CD14-positive monocyte (primary cell): ENCODE measurements at places on chromosomes 3 and 15.

DNA sequence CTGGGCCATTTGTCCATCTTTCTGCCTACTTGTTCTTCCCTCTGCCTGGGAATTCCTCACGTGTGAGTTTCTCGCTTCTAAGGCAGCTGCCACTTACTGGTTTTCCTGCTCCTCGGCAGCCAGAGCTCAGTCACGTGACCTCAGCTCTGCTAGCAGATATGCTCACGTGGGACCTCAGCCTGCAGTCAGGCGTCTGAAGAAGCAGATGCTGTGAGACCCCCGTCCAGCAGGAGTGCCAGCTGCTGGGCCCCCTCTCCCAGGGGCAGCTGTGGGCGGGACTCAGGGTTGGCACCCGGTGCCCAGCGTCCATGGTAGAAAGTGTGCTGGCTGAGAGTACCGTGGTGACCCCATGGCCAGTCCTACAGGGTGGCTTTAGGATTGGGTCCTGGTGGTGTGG lies 161.3 kb upstream of the TLE3 start:
- DNase-seq: peak; percentile 75

GRCh38 chr15:29676961-29677402 lies 145.3 kb downstream of the TJP1 start:
- DNase-seq: no peak

DNA sequence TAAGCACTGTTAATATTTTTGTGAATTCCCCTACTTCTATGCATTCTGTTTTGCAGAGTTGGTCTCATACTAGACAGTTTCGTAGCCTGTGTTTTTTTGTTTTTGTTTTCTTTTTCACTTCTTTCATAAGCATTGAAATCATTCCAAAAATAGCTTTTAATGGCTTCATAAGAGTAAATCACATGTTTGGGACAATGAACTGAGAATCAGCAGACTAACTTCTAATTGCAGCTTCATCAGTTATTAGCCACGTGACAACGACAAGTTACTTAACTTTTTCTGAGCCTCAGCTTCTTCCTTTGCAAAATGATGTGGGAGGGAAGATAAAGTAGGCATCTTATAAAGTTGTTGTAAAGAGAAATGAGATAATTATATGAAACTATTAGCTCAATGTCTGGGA lies 124.8 kb downstream of the LIPC start:
- no peak for DNase-seq

- peak; percentile 48 for DNase-seq
Observed at GRCh38 chr3:71581457-71582035, 2.0 kb downstream of the FOXP1 start.

- no peak for DNase-seq
Observed at GRCh38 chr3:124221422-124221821, 229.5 kb upstream of the ROPN1 start.

DNA sequence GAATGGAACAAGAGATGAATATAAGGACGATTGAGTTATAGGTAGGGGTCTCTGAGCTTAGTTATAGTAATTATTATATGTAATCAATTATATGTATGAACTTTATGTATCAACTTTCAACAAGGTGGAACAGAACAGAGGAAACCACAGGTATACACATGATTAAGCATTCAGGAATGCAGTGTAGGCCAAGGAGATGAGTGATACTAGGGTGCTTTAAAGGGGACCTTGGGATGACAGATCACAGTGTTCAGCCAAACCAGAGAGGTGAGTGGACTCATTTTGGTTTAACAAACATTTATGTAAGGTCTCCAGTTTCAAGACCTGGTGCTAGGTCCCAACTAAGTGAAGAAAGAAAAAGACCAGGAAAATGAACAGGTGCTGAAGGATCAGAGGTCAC lies 895.5 kb downstream of the ROBO2 start:
- DNase-seq: no peak
